NCI-H1048 (cell line): ENCODE measurements at places on chromosomes 5 and 9.
A peak's percentile ranks its signal among the peaks of the same experiment; 100 is the strongest.

GRCh38 chr9:5621327-5621726, 7.6 kb upstream of the RIC1 start:
- no peak for DNase-seq

GRCh38 chr5:81759632-81760005, 8.7 kb upstream of the SSBP2 start:
- DNase-seq, result no peak

DNA sequence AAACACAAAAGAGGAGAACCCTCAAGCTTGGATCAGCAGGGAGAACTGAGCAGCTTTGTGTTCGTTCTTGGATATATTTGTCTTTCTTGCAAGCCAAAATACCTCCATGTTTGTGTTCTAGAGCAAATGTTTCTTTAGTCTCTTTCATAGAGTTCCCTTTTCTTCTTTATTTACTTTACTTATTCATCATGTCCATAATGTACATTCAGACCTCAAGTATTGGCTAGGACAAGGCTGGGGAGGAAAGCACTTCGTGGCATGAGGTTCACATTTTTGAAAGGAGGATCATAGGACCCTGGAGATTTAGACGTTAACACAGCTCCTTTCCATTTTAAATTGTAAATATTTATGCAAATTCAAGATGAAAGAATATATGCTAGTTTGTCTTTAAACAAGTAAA, 590.2 kb upstream of the MEF2C start:
- DNase-seq, result no peak

DNA sequence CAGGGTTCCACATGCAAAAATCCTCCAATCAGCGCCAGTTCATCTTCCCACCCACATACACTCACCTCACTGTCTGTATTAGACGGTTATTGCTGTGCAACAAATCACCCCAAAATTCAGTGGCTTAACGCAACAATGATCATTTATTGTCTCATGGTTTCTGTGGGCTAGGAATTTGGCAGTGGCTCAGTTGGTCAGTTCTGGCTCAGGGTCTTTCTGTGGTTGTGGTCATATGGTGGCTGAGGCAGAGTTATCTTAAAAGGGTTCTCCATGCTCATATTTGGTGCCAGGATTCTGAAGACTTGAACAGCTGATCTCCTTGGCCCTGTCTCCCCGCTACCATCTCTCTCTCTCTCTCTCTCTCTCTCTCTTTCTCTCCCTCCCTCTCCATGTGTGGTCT, 12.9 kb downstream of the ZNF618 start:
- DNase-seq, result no peak

DNA sequence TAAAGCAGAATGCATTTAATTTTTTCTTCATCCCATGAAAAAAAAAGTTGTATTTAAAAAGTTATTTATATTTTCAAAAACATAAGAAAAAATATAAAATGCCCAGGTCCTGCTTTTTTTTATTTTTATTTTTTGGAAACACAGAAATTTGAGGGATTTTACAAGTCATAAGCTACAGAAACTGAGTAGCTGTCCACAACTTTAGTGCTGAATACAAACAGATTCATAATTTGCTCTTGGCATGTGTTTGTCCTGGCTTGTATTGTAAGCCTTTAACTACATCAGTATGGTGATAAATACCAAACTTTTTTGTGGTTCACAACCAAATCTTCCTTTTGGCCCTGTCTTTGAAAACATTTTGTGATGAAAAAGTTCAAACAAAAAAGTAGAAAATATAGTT, 7.5 kb upstream of the PLCXD3 start:
- no peak for DNase-seq

DNA sequence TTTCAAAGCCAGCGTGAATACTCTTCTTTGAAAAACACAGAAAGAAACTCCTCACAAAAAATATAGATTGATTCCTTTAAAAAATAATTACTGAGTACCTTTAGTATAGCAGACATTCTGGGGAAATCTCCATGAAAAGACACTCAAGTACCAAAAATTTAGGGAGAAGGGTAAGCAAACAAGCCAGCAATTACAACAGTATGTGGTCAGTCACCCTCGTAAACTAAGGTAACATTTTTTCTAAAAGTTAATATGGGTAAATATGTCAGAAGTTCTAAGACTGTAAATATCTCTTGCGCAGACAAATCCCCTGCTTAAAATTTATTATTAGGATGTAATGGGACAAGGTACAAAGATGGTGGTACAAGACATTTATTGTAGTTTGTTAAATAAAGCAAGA, 102.0 kb upstream of the PTGER4 start:
- DNase-seq, result no peak

DNA sequence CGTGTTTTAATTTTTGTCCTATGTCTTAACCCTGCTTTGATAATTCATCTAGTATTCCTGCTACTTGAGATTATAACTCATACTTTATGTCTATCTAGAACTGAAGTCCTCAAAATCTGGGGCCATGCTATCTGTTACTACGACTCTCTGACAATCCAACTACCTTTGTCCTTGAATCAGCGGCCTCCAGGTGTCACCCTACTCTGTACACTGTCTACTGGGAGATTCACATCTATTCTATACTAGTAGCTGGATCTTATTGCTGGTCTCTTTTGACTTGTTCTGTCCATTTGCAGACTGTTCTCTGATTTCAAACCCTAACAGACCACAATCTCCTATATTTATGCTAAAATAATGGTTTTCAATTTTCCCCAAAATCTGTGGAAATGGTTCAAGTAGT, 225.5 kb upstream of the ELAVL2 start:
- DNase-seq, result no peak

- DNase-seq, result peak; percentile 84
Measured at GRCh38 chr5:132963171-132964104, at the start of gene AFF4. TSS of gene AFF4 (minus strand) at chr5:132963634. CDS start at chr5:132937189, 26,445 bp downstream.

DNA sequence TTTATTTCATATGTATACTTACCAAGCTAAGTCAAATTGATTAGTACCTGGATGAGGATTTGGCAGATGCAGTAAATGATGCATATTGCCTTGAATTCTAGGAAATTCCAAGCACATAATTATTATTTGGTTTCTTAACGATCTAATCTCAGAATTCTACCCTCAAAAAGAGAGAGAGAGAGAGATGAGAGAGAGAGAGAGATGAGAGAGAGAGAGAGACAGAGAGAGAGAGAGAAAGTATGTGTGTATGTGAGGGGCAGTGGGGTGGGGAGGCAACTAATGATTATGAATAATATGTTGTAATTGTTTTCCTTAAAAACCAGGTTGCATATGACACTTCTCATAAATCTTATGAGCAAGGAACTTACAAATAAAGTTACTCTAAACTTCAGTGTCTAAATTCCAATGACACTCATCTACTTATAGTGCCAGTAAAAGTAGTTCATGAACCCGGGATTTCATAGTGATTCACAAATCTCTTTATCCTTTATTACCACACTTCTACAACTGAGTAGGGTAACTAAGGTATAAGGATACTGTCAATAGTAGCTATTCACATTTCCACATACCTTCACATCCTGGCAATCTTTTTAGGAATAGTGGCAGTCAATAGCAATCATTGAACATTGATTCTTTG, 60.5 kb upstream of the EDIL3 start:
- DNase-seq, result no peak

- DNase-seq, result no peak
Measured at GRCh38 chr9:73655831-73656230, 504.2 kb downstream of the ANXA1 start.

DNA sequence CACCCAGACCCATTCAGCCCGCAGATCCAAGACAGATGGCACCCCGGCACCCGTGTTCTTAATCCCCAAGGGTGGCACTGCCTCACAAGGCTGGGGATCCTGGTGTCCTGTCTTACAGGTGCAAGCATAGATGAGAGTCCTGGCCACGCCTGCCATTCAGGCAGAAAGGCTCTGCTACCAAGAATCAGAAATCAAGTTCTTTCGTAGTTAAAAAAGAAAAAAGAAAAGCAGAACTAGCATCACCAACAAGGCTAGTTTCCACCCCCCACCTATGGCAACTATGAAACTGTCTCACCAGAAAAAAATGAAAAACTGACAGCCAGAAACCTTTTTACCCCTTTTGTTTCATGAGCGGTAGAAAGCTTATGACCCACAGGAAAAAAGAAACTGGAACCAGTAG, 170.4 kb downstream of the SYK start:
- DNase-seq, result no peak

GRCh38 chr9:125258160-125258785, 3.4 kb upstream of the GAPVD1 start:
- DNase-seq, result no peak

DNA sequence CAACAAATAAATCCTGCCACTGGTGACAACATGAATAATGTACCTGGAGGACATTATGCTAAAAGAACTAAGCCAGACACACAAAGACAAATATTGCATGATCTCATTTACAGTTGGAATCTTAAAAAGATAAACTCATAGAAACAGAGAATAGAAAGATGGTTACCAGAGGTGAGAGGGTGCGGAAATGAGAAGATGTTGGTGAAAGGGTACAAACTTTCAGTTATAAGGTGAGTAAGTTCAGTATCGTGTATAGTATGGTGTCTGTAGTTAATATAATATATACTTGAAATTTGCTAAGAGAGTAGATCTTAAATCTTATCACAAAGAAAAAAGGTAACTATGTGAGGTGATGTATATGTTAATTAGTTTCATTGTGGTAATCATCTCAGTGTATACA, 63.3 kb downstream of the PRRC1 start:
- no peak for DNase-seq

DNA sequence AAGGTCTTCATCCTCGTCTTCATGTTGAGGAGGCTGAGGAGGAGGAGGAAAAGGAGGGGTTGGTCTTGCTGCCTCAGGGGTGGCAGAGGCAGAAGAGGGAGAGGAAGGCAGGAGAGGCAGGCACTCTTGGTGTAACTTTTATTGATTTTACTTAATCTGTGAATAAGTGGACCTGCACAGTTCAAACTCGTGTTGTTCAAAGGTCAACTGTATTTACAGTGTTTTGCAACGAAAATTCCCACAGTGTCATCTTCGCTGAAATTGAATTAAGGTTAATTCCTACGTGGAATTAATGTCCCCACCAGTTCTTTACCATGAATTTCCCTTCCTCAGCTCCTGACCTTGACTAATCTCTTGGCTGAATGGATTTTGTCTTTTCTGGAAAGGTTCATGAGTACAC, 21.2 kb upstream of the ENHO start:
- DNase-seq, result no peak

DNA sequence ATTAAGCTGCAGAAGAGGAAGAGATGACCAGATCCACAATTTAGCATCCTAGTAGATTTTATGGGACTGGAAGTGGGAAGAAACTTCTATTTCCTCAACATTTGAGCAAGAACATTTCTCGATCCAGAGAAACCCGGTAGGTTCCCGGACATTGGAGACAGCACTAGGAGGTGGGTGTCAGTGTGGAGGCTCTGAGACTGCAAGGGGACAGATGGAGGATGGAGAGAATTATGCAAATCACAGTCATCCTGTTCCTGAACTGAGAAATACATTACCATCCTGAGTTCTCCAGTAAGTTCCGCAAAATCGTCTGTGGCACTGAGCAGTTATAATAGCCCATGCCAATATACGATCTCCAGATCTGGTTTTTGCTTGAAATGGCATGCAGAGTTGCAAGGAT, 25.6 kb downstream of the GLDC start:
- no peak for DNase-seq

DNA sequence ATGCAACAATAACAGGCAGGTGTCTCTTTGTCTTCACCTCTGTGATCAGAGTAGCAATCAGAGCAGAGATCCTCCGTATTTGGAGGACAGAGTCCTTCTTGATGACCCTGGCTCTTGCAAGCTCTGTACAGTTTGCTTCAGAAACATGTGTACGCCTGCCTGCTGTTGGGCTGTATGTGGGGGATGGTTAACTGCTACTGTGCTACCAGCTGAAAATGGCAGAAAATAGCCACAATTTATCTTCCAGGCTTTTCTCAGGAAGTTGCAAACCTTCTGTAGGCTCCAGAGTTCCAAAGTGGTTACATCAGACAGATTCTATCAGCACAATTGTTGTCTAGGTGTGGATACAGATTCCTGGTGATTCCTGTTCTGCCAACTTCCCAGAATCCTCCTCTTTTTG, 35.5 kb downstream of the DDX46 start:
- no peak for DNase-seq

DNA sequence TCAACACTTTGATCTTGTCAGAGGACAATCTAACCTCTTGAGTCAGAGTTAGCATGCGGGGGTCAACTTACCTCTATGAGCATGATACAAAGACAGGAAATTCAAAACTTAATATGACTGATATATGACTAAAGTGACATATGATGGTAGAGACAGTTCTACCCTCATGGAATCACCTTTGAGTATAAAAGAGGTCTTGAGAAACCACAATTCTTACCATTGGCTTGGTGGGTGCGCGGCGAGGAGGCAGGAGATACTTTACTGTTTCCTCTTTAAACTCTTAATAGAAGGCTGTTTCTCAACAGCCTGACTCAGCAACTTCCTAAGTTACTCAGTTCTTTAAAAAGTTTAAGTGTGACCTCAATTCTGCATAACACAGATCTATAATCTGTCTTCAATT, 372.8 kb downstream of the KIAA0825 start:
- DNase-seq, result no peak

DNA sequence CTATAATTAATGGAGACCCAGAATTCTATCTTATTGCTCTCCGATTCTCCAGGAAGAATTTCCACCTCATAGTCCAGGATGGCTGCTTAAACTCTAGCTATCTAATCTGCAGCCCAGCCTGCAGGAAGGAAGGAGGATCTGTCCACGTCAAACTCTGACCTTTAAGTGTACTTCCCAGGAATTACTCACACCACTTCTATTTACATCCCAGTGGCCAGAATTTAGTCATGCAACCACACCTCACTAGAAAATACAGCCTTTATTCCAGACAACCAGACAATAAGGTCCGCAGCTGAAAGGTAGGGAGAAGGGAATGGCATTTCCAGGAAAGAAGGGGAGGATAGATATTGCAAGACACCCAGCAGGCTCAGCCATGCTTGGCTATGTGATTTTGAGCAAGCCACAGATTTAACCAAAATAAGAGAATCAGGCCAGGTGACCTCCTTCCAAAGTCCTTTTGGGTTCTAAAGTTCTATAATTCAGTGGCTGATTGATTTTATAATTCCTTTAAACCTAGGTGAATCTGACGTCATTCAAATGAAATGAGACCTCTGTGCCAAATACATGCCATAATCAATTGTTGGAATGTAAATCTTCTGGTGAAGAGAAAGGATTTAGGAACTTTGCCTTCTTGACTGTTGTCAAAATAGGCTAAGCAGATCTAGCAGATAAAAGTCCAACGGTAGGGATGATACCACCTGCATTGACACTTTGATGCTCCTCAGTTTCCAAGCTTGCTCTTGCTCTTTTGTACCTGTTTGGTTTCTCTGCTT, 3.7 kb upstream of the DENND1A start:
- DNase-seq, result no peak

GRCh38 chr9:110468950-110469349, 110.6 kb downstream of the SVEP1 start:
- DNase-seq, result no peak

DNA sequence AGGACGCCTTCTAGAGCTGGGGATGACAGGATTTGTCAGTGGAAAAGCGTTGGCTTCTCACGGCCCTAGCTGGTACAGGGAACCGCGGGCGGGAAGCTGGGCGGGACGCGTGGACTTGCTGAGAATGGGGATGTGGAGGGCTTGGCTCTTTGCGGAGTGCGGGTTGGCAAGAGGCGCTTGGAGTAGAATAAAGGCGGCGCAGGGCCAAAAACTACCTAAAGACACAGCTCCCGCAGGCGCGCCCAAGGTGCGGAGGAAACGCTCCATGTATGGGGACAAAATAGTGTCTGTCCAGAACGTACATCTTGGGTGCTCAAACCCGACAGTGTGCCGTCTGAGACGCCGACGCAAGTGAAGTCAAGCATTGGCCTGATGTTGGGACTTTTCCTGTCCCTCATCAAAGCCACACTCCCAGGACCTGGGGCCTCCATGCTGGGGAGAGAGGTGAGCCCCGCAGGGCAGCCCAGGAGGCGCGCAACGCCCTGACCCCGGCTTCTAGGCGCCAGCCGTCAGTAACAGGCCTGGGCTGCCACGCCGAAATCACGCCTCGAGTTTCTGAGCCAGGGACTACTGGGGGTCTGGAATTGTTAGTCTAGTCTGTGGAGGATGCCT, 1.6 kb upstream of the NKX2-5 start:
- DNase-seq, result no peak
